CD8-positive, alpha-beta T cell (primary cell): ENCODE measurements at places on chromosomes 2 and 18.
A peak's percentile ranks its signal among the peaks of the same experiment; 100 is the strongest.

GRCh38 chr18:1056404-1056803, 151.7 kb downstream of the ADCYAP1 start:
- DNase-seq, result no peak

DNA sequence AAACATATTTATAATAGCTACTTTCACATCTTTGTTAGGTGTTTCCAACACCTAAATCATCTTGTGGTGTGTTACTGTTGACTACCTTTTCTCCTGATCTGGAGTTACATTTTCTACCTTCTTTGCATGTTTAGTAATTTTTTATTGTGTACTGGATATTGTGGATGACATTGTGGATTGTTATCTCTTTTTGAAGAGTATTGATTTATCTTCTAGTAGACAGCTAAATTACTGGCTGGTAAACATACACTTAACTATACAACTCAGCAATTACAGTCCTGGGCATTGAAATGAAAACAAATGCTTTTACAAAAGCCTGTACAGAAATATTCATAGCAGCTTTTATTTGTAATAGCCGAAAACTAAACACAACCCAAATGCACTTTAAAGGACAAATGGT, 150.8 kb downstream of the PTRHD1 start:
- no peak for DNase-seq

GRCh38 chr2:165793161-165793778, 777 bp downstream of the GALNT3 start:
- peak; percentile 48 for DNase-seq

GRCh38 chr2:17208511-17208910, 309.7 kb downstream of the RAD51AP2 start:
- DNase-seq, result no peak

DNA sequence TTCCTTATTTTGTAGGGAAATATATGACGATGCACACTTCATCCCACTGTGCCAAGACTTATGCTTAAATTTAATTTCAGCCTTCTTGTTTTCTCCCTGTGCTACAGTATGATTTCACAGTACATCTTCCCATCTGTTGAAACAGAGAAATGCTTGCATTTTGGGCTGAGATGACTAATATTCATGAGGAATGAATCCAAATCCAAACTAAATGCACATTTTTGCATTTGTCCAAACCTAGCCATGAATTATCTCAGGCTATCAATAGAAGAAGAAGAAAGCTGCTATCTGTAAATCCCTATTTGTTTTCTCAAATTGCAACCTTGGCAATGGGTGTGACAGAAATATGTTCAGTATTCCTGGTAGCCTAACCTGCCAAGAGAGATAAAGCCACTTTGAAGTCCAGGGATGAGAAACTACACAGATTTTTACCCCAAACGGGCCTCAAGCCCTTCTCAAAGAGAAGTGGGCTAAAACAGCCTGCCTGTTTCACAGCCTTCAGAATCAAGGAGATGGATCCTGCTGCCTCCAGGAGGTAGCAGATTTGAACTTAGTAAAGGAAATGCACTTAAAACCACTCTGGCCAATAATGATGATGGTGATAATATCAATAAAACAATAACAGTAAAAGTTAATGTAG, 306.9 kb upstream of the NT5C1B start:
- DNase-seq, result no peak

DNA sequence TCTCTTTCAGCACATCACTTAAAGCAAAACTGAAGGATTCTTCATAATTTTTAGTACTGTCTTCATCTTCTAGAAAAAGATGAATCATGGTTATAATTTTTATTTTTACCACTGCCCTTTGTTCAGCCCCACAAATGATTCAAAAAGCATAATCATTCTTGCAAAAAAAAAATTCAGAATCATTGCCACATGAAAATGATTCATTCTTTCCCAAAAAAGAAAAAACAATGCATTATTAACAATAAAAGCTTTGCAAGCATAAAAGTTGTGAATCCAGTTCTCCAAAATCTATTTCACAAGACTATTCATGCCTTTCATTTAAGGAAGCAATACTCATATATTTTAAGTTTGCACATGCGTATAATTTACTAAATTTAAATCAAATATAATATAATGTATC, 204.8 kb downstream of the RBM43 start:
- DNase-seq, result no peak

- no peak for DNase-seq
These were observed 37.5 kb upstream of the SP3 start for GRCh38 chr2:174002679-174003078.

DNA sequence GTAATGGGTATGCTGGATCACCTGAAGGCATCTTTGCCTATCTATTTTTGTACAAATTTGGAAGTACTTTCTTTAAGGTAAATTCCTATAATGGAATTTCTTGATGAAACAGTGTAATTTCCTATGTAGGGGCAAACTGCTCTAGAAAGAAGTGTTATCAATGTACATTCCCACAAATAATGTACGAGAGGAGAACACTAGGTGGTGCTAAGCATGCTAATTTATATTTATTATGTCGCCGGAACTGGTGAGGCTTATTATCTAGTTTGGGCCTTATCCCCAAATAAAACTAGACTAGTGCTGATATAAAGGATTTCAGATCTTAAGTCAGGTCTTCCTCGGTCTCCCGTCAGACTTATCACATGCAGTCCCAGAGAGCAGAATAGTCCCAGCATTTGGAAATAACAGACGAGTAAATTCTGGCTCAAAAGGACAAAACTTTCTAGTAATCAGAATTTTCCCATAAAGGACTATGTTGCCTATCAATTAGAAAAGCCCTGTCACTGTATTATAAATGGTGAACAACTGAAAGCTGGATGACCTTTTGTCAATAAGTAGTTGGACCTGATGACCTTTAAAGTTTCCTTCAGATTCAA, 86.9 kb upstream of the RBBP8 start:
- DNase-seq, result no peak

- DNase-seq, result no peak
These were observed 681 bp upstream of the NRP2 start for GRCh38 chr2:205681401-205682238.

DNA sequence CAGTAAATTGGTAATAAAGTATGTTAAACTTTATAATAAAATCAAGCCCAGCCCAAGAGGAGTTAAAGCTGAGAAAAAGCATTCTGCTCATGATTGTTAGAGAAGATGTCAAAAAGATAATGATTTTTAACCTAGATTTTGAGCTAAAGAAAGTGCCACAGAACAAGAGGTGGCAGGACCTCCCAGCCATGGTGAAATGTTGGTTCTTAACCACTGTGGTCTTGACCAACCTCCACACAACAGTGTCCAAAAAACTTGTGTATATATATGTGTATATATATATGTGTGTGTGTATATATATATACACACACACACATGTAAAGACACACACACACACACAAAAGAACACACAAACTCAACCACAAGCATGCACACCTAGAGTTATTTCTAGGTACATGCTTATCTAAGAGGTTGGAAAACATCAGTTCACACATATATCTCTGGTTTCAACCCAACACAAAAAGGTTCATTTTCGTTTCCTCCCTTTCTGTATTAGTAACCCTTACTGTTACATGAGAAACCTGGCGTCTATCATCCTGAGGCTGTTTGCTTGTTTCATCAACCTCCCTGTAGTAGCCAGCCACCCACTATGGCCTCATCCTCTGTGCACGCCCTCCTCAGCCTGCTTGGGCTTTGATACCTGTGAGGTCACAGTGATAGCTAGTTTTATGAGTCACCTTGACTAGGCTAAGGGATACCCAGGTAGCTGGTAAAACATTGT, 631.8 kb upstream of the ID2 start:
- DNase-seq, result no peak

DNA sequence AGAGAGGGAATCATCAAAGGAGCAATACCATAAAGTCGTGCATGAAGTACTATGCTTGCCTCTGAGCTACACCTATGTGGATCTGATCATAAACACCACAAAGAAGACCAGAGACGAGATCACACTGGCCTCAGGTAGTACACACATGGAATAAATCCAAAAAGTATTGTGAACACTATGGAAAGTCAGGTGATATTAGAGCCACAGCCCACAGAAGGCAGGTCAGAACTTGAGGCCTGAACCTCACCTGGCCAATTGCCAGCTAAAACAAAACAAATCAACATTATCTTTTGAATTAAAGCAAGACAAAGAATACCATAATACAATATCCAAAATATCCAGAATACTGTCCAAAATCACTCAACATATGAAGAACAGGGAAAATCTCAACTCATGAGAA, 371.1 kb downstream of the NCKAP5 start:
- DNase-seq, result no peak

- peak; percentile 65 for DNase-seq
These were observed 2.4 kb downstream of the SMAD7 start for GRCh38 chr18:48948112-48949049.

GRCh38 chr2:161703863-161704262, 79.6 kb downstream of the SLC4A10 start:
- no peak for DNase-seq

- peak; percentile 85 for DNase-seq
These were observed 522 bp upstream of the ZNF407 start for GRCh38 chr18:74597034-74597661.

DNA sequence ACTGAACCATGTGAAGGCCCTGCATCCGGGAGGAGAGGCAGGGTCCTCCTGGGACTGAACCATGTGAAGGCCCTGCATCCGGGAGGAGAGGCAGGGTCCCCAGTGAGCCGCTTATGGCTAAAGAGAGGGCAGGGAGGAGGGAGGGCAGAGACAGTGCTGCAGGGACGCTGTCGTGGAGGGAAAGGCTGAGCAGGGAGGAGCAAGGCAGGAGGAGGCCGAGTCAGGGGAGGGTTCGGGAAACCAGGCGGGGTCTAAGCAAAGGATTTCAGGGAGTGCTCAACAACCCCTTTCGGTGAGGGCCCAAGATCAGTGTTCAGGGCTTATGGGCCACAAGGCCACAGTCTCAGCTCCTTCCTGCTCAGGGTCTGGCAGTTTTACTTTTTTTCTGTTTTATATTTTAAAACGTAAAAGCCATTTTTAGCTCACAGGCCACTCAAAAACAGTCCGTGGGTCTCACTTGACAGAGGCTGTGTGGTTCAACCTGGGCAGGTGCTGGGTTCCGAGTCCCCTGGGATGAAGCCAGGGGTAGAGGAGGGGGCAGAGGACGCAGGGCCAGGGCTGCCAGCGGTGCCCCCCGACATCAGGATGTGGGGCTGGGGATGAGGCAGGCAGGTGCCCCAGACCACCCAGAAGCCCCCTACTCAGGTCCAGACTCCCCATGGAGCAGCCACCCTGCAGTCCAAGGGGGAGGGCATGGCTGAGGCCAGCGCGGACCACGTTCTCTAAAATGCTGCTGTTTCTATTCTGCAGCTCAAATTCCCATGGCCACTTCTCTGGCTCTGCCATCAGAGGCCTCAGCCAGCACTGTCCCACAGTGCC, 5.2 kb downstream of the TMEM18 start:
- DNase-seq, result no peak

DNA sequence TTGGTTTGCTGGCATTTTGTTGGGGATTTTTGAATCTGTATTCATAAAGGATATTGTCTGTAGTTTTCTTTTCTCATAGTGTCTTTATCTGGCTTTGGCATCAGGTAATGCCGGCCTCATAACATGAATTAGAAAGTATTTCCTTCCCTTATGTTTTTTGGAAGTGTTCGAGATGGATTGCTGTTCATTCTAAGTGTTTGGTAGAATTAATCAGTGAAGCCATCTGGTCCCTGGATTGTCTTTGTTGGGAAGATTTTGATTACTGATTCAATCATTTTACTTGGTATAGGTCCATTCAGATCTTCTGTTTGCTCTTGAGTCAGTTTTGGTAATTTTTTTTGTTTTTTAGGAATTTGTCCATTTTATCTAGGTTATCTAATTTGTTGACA, 22.3 kb downstream of the KIAA1328 start:
- DNase-seq, result no peak

DNA sequence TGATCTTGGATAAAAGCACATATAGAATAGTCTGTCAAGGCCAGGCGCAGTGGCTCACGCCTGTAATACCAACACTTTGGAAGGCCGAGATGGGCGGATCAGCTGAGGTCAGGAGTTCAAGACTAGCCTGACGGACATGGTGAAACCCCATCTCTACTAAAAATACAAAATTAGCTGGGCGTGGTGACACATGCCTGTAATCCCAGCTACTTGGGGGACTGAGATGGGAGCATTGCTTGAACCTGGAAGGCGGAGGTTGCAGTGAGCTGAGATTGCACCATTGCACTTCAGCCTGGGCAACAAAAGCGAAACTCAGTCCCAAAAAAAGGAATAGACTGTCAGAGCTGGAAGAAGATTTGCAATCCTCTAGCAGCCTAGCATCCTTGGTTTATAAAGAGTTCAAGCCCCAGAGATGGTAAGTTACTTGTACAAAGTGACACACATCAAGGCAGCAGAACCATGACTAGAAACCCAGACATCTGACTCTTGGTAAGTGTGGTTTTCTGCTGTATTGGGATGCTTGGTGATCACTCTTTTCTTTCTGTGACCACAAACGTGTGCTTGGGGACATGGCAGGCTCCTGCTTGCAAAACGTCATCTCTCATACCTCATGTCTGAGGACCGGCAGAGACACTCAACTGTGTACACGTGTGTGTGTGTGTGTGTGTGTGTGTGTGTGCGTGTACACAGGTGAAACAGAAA, 69.0 kb downstream of the OSBPL6 start:
- DNase-seq, result no peak

DNA sequence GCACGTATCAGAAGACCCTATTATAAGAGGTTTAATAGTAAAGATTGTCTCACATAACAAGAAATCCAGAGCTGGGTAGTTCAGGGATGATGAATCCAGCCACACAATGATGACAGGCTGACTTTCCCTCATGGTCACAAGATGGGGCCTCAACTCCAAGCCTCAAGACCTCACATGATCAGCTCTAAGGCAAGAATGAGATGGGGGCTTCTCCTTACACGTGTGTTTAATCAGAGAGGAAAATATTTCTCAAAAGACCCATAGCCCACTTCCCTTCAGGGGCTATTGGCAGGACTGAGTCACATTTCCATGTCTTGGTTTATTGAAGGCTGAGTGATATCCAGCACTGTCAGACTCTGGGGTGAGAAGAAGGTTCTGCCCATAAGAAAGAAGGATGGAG, 100.2 kb upstream of the FOSL2 start:
- DNase-seq, result no peak

- no peak for DNase-seq
These were observed 20.9 kb downstream of the UBXN4 start for GRCh38 chr2:135762530-135762929.

GRCh38 chr2:216590780-216591179, 42.4 kb upstream of the IGFBP2 start:
- DNase-seq, result no peak

GRCh38 chr2:153509133-153509532, 30.6 kb upstream of the RPRM start:
- DNase-seq, result no peak

GRCh38 chr2:61770298-61770697, 83.6 kb downstream of the FAM161A start:
- no peak for DNase-seq

- no peak for DNase-seq
These were observed 32.1 kb upstream of the SLC66A3 start for GRCh38 chr2:11123001-11123809.

- no peak for DNase-seq
These were observed 195.5 kb downstream of the TTC32 start for GRCh38 chr2:19706332-19706731.

DNA sequence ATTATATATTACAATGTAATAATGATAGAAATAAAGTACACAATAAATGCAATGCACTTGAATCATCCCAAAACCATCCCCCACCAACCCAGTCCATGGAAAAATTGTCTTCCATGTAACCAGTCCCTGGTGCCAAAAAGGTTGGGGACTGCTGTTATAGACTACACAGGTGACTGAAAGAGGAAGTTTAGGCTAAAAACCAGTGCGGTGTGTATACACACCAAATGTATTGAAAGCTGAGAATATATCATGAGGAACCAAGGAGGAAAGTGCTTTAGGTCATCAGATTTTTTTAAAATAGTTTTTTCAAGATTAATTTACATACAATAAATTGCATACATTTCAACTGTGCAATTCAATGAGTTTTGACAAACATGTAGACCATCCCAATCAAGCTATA, 20.5 kb upstream of the C1D start:
- DNase-seq, result no peak
